ENCODE measurements at places on chromosomes 1 and 21. TPM values are rescaled to one million over a fixed set of nuclear protein-coding genes. Genes with fewer than 3 reads are reported as not detected.

Gene KAZN
- 0.31 TPM for total RNA-seq

Gene SH2D2A
- 19.1 TPM for total RNA-seq

Gene CELA3B
- total RNA-seq, result not detected

Gene PTPN22
- total RNA-seq, result 70.5 TPM

Gene RSPH1
- total RNA-seq, result 0.10 TPM

Gene KCNE1
- total RNA-seq, result 1.2 TPM

All from mononuclear cell (primary cell).